Left forelimb (tissue), 1 donor: ENCODE measurements at places on chromosomes 5 and 9.
A peak's percentile ranks its signal among the peaks of the same experiment; 100 is the strongest.

GRCh38 chr5:90477621-90478215, 3.1 kb downstream of the POLR3G start:
- DNase-seq, result no peak

DNA sequence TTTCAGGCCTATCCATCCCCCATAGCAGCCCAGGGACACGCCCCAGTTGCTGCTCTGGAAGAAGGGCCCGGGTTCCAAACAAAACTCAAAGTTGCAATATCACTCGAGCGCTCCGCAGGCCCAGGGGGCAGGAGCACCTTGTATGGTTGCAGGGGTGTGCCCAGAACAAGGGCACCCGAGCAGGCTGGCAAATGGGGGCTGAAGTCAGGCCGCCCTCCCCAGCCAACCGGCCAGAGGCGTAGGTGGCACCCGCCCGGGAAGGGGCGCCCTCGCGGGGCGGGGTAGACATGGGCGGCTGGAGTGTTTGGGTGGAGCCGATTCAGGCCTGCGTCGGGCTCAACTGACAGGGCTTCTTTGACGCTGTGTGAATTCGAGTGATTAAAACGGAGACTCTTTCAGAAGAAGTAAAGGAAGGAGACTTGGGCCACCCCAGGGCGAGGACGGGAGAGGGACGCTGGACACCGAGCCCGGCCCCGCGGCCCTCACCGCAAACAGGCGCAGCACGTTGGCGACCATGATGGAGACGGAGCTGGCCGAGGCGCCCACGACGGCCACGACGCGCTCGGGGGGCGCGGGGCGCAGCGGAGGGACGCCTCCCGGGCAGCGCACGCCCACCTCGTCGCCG, 1.1 kb downstream of the GRM6 start:
- no peak for DNase-seq

- no peak for DNase-seq
Measured at GRCh38 chr5:17257705-17258273, 40.4 kb downstream of the BASP1 start.

DNA sequence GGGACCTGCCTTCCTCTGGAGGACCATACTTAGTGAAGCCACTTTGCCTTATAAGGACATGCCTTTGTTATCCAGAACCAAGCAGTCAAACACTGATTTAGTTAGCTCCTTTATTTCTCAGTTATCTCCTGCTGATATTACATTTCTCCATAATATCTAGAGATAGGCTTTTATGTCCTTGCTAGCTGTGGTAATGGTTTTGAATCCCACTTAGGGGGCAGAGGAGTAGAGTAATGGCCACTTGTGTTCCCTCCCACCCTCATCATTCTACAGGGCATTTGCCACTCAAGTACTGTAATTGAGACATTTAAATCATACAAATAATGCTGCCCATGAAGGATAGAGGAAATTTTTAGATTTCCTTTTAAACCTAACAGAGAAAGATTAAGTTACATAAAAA, 80.9 kb downstream of the DOCK8 start:
- no peak for DNase-seq

DNA sequence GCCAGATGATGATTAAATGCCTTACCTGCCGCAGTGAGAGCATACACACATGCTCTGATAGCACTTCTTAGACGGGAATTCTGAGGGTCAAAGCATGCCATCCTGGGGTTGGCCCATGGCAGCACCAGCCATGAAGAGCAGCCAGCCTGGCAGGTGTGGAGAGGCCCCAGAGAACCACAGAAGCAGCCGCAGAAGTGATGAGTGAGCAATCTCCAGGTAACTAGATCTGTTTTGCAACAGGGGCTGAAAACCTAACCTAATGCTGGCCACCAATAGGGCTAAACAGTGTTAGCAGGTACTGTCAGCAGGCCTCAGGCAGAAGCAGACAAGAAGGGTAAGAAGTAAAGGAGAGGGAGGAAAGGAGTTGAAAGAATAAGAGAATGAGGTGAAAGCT, 33.5 kb upstream of the HOMER1 start:
- no peak for DNase-seq

GRCh38 chr5:78649211-78649695, 681 bp upstream of the LHFPL2 start:
- no peak for DNase-seq

GRCh38 chr5:179731791-179732411, 721 bp upstream of the MAML1 start:
- DNase-seq, result no peak

- no peak for DNase-seq
Measured at GRCh38 chr5:6767481-6768063, 54.3 kb downstream of the TENT4A start.

DNA sequence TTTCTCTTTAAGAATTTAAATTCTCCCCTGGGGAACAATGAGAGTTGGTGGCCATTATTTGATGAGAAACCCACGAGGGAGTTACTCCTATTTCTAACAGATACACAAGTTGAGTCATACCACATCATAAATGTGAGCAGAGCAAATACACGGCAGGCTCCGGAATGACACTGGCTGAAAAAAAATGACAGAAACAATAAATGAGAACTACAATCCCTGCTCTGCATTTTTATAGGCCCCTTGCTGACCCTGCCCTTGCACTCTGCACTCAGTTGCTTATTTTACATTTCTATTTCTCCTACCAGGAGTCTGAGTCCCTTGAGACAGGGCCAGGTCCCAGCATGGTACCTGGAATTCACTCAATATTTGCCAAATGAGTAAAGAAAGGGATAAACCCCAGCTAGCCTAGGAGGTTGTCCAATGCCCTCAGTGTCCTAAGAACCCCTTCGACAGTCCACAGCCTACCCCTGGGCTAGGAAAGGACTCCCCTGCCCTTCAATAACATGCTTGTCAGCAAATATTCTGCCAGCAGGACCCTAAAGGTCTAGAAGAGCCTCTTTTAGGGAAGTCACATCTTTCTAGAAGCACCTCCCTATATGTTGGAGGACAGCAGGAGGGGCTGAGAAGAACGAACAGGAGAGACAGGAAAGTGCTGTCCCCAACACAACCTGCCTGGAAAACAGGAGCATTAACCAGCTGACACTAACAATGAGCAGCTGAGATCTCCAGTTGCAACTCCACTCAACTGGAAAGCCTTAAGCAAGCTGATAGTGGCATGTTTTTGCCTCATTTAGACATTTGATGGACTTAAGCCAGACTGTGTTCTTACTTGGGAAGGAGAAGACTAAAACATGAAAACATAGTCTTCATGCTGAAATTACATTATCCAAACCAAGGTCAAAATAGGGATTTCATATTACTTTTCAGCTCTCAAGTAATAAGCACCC, 191.2 kb downstream of the ACTL7B start:
- no peak for DNase-seq

DNA sequence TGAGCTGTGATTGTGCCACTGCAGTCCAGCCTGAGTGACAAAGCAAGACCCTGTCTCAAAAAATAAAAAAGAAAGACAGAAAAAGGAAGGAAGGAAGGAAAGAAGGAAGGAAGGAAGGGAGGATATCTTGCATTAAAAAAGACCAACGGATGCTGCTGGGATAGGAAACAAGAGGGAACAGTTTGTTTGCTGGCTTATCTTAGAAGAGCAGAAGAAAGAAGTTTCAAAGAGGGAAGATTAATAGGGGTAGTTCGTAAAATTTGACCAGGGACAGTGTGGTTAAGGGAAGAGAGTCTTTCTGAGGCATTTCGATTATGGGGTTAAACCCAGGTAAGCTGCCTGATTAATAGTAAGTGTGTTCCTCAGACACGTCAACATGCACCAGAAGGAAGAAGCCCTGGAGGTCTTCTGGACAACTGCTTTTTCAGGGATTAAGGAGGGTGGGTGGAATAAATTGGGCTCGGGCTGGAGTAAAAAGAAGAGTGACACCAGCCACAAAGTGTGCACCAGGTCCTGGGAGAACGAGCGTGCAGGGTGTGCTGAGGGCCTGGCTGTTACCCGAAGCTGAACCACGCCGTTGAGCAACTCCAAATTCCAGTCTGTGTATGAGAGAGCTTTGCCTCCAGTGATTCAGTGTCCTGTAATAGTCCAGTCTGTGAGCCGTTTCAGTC, 24.8 kb downstream of the FYB1 start:
- DNase-seq, result no peak

DNA sequence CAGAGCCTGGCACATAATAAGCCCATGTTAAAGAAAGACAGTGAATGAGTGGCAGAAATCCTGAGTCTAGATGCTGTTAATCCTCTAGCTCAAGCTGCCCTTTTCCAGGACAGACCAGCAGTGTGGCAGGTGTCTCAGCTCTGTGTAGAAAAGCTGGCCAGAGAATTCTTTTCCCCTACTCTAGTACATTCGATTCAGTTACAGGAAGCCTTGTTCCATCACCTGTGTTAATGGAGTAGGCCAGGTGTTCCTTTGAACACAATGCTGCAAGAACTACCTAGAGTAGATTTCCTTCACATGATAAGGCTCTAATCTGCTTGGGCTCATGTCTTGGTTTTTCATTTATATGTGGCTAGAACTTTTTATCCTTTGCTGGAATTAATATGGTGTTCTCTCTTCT, 52.5 kb downstream of the NUP214 start:
- no peak for DNase-seq

DNA sequence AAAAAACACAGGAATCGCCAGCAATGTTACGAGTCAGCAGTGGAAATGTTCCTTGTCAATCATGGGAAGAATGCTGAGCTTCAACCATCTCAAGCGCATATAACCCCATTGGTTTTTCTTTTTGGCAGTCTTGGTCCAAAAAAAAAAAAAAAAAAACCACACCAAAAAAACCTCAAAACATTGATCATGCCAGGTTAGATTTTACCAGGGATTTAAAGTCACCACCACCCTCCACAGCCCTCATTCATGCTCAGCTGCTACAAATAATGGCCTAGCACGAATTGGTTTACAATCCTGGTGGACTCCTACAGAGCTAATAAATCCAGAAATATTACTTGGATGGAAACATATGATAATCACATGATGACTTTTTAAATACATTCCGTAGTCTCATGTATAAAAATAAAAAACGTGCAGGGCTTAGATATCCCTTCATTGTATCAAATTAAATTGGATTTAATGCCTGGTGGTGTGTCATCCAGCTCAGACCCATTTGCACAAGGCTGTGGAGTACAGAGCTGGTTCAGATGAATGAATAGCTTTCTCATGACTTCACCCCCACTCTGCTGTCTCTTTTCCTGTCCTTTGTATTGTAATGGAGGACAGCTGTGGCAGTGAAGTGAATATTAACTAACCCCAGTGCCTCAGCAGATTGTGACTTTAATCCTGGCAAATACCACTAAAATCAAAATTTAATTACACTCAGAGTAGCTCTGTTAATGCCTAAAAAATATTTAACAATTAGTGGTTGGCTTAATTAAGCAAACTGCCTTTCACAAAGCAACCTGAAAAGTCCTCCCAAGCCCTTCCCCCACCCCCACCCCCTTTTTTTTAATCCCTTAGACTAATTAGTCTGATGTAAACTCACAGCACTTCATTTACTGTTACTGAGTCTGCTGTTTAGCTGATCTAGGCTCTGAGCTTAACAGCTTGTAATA, 626.5 kb upstream of the ZNF608 start:
- DNase-seq, result no peak

- DNase-seq, result peak; percentile 64
Measured at GRCh38 chr9:131259432-131259898, 16.8 kb downstream of the FAM78A start.

- DNase-seq, result no peak
Measured at GRCh38 chr5:124824637-124825158, 78.3 kb upstream of the ZNF608 start.

DNA sequence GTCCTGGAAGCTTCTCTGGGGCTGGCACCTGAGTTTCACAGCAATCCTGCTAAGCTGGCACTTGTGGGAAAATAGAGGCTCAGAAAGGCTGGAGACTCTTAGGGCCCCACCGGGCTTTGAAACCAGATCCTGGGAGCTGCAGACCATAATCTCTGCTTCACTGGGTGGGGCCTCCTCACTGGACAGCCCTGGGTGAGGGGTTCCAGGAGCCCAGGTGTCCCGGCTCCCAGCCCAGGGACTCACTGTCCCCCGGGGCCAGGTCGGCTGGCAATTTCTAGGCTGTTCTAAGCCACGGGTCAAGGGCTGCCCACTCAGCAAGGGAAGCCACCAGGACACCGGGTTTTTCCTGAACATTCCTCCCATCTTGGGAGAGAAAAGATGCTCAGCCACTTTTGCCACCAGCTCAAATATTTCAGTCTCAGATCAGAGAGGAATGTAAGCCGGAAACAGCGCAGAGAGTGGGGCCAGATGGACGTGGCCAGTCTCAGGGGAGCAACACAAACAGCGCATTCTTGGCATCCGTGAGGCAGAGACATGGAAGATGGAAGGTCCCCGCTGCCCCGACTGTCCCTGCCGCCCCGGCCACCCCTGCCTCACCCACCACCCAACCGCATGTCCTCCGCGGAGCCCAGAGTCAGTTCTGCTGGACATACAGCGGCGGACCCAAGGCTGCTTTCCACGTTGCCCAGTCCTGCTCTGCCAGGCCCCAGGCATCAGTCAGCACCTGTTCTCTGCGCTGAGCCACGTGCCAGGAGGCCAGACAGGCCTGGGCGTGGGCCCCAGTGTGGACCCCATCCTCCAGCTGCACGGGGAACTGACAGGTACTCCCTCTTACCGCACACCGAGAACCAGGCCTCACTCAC, 72.6 kb downstream of the VAV2 start:
- DNase-seq, result no peak

DNA sequence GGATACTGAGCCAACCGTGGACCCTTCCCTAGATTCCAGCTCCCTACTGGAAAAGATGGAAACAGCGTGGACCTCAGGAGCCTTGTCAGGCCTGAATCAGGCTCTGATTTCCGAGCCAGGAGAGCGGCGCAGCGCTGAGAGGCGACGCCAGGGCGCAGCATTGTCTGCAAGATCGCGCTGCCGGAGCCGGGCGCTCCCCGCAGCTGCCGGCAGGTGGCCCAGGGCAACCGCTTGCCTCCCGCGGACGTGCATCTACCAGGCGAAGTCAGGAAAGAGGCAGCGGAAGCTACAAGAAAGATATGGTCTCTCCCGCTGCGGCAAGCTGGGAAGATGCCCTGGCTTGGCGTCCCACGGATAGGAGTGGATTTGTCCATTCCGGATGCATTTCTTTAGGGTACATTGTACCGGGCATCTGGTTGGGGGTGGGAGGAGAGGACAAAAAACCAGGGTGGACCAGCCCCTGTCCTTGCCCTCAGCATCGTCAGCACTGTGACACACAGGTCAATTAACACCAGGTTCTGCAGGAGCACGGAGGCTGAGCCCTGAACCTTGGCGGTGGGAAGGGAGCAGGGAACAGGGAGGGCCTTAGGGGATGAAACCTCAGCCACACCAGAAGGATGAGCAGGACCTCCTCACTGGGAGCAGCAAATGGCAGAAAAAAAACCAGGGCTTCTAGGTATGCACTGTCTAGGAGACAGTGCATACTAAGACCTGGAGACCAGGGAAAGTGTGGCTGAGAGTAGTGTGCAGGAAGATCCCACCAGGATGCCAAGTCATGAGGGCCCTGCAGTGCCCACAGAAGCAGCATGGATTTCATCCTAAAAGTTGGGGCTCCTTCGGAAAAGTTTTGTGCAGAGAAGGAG, 55.9 kb downstream of the SFXN1 start:
- peak; percentile 83 for DNase-seq

GRCh38 chr5:177557041-177557647, 2.8 kb upstream of the FAM193B start:
- DNase-seq, result no peak

DNA sequence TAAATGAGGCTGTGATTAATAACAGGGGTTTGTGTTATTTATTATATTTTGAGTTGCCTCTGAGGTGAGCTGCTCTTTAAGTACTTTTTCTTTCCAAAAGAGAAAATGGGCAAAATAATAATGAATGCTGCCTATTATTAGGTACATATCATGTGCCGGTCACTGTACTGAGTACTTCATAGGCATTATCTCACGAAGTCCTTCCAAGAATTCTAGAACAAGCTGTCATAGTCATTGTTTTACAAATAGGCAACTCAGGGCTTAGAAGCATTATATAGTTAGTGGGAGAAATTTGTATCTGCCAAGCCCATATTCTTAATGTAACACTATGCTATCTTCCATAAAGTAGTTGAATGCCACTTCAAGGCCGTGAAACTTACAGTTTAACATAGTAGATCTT, 628.7 kb downstream of the CCDC171 start:
- DNase-seq, result no peak
